Activated T-helper 2 cell treated with anti-CD3 and anti-CD28 coated beads, Interferon-gamma antibody, Interleukin-2, Interleukin-4, amounts not matched to agents 10 μg/mL and 5 μg/mL and 100 μg/mL, durations not matched to agents 14 hours and 24 hours and 36 hours (primary cell): ENCODE measurements at places on chromosomes 7 and 10. TPM values are rescaled to one million over a fixed set of nuclear protein-coding genes. Genes with fewer than 3 reads are reported as not detected.

The ZNF117 gene
- total RNA-seq = 3.3 and 3.5 TPM in 2 replicates

DNA sequence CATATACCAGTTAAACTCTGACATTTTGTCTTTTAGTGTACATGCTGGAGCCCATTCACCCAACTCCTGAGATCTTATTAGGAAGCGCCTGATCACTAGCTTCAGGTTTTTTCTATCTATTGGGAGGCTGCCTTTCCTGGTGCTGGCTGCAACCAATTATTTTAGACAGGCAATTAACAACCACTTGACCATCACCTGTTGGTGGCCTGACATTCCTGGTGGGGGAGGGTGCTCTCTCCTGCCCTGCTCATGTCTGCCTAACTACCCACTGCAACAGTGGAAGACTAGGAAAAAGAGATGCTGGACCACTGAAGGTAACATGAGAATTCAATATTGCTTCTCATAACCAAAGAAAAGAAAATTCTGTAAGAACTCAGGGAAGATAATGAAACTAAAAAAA is 190.3 kb upstream of the GRM3 start:
- H3K27ac ChIP-seq = no peak overlapping the region
- H3K27me3 ChIP-seq = no peaks in the 10 kb centered on the region
- no peak for DNase-seq
- no peaks in the 10 kb centered on the region for H3K4me1 ChIP-seq
- no peak overlapping the region for H3K4me3 ChIP-seq

GRCh38 chr7:434891-435629 is 84.6 kb downstream of the PDGFA start:
- H3K27ac ChIP-seq = no peak overlapping the region
- H3K4me1 ChIP-seq = no peaks in the 10 kb centered on the region
- H3K36me3 ChIP-seq = no peaks in the 10 kb centered on the region
- H3K4me3 ChIP-seq = no peak overlapping the region
- DNase-seq = no peak
- no peaks in the 10 kb centered on the region for H3K27me3 ChIP-seq

- H3K36me3 ChIP-seq = peaks cover 30% of the 10 kb centered on the region
- no peak overlapping the region for H3K27ac ChIP-seq
- no peaks in the 10 kb centered on the region for H3K27me3 ChIP-seq
- H3K4me1 ChIP-seq = peaks cover 4% of the 10 kb centered on the region
- no peak for DNase-seq
These were observed 65.7 kb downstream of the ORC5 start for GRCh38 chr7:104142147-104142546.

The ITPRID1 gene
- total RNA-seq = not detected in 2 replicates

DNA sequence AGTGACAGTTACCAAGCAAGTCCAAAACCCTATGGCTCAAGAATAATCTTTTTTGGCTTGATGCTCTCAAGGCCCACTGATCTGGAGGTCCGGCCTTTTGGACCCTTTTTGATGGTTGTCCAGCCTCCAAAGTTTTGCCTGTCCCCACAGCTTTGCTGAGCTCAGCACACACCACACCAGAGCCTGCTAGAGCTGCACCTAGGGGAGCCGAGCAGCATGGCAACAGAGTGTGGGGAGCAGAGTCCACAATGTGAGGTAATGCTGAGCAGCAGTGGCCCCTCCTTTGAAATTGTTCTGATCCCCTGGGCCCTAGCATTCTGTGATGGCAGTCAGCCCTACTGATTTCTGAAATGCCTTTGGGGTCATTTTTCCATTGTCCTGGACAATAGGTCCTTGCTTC is 9.3 kb downstream of the GIMAP7 start:
- peaks cover 58% of the 10 kb centered on the region for H3K36me3 ChIP-seq
- no peak for DNase-seq
- H3K4me1 ChIP-seq = peaks cover 27% of the 10 kb centered on the region
- no peak overlapping the region for H3K4me3 ChIP-seq
- H3K27me3 ChIP-seq = no peaks in the 10 kb centered on the region
- no peak overlapping the region for H3K27ac ChIP-seq

- H3K4me1 ChIP-seq = peaks cover 3% of the 10 kb centered on the region
- DNase-seq = no peak
- no peaks in the 10 kb centered on the region for H3K27me3 ChIP-seq
- H3K4me3 ChIP-seq = no peak overlapping the region
- no peaks in the 10 kb centered on the region for H3K36me3 ChIP-seq
- no peak overlapping the region for H3K27ac ChIP-seq
These were observed 196.1 kb downstream of the DOCK4 start for GRCh38 chr7:112010109-112010508.
